Activated CD8-positive, alpha-beta memory T cell treated with anti-CD3 and anti-CD28 coated beads for 4 hours (primary cell): ENCODE measurements at places on chromosomes 7 and 10.

DNA sequence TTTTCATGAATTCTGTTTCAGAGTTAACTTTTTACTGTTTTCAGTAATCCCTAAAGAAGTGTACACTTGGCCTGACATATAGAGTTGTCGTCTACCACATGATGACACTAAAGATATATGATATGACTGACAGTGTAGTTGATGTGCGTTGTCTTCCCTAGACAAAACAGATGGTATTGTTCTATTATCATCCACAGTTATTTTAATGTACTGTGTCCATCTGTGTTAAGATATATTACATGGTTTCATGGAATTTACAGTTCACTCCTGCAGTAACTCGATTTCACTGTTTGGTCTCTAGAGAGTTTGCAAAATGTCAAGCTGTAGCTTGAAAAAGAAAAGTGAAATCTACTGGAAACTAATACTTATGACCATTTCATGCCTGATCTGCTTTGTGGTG lies 18.1 kb downstream of the FOXP2 start:
- DNase-seq = no peak

GRCh38 chr7:17557251-17557671 lies 258.8 kb downstream of the AHR start:
- no peak for DNase-seq

DNA sequence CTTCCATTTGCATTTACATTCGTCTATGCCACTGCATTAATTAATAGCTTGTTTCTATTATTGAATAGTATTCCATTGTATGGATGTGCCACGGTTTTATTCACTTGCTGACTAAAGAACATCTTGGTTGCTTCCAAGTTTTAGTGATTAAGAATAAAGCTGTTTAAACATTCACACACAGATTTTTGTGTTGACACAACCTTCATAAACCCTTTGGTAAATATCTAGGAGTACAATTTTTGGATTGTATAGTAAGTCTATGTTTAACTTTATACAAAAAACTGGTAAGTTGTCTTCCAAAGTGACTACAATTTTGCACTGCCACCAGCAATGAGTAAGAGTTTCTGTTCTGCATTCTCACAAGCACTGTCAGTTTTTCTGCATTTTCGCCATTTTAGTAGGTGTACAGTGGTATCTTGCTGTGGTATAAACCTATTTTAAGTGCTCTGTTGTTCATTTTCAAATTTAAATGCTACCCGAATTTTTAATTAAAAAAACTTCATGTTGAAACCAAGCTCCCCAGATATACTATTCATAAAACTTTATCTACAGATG lies 121.4 kb downstream of the RNF133 start:
- DNase-seq = no peak

DNA sequence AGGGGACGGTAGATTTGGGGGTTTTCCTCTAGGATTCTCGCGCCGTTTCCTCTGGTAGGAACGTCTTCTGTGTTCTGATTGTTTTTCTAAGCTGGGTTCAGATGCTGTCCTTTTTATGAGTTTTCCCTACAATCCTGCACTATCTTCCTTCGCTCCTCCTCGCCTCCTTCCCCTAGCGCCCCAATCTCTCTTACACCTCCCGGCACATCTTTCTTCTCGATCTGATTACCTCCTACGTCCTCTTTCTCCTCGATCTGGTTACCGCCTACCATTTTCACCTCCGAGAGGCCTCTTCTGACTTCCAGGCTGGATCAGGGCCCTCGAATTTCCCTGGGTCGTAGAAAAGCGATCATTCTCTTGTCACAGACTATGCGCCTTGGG lies 413 bp downstream of the BUD31 start:
- no peak for DNase-seq

GRCh38 chr10:112230325-112230988 lies 46.9 kb upstream of the GPAM start:
- DNase-seq = no peak

GRCh38 chr10:66931340-66931948 lies 5.6 kb downstream of the LRRTM3 start:
- no peak for DNase-seq

- no peak for DNase-seq
These were observed 12.6 kb upstream of the WDFY4 start for GRCh38 chr10:48671914-48672595.

DNA sequence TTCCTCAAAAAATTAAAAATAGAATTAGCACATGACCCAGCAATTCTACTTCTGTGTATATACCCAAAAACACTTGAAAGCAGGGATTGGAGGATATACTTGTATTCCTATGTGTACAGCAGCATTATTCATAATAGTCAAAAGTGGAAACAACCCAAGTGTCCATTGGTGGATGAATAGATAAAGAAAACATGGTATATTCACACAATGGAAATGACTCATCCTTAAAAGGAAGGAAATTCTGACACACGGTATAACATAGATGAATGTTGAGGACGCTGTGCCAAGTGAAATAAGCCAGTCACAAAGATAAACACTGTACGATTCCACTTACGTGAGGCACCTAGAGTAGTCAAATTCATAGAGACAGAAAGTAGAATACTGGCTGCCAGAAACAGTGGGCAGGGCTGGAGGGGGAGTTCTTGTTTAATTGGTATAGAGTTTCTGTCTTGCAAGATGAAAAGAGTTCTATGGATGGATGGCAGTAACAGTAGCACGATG lies 26.6 kb upstream of the KAT6B start:
- DNase-seq = no peak

GRCh38 chr10:97341416-97341815 lies 6.9 kb upstream of the FRAT2 start:
- no peak for DNase-seq

GRCh38 chr10:63738410-63738809 lies 217.2 kb downstream of the REEP3 start:
- no peak for DNase-seq

DNA sequence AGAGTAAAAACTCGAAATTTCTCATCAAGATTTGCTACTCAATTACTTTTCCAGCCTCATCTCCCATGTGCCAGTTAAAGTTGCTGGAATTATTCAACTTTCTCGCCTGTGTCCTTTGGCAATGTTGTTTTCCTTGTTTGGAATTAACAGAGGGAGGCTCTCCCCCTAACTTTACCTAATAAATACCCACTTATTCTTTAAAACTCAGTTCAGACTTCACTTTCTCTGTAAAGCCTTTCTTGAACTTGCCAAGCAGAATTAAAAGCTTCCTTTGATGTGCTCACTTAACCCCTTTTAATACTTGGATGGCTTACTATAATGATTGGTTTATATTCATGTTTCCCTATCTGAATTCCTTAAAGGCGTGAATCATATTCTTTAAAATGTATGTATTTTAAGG lies 104.1 kb downstream of the MKLN1 start:
- DNase-seq = no peak

DNA sequence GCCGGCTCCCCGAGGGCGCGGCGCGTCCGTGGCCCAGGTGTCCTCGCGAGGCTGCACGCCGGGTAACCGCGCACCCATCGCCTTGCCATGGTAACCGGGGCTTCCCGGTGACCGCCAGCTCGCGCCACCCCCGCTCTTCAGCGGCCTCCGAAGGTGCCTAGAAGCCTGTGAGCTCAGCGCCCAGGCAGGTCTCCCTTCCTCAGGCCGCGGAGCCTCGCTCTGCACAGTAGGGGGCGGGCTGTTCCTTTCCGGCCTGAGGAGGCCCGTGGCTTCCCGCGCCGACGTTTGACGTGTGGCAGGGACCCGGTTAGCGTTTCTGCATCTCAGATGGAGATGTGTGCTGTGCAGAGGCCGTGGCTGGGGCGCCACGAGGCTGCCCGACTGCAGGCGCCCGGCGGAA lies 117.1 kb downstream of the DYNC2I1 start:
- DNase-seq = no peak

DNA sequence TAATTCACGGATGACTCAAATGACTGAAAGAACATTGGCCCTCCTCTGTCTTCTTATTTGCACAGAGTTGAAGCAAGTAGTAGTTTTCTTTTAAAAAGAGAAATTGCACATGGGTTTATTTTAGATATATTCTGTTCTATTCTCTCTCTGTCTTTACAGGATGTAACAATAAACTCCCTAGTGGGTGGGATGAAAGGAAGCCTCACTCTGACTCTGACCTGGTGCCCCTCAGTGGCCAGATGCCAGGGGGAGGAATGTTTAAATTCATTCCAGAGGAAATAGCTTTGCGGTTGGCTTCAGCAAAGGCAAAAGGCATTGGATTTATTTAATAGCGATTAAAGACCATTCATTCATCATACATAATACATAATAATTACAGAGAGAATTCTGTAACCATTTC lies 156.4 kb upstream of the MTPN start:
- no peak for DNase-seq

DNA sequence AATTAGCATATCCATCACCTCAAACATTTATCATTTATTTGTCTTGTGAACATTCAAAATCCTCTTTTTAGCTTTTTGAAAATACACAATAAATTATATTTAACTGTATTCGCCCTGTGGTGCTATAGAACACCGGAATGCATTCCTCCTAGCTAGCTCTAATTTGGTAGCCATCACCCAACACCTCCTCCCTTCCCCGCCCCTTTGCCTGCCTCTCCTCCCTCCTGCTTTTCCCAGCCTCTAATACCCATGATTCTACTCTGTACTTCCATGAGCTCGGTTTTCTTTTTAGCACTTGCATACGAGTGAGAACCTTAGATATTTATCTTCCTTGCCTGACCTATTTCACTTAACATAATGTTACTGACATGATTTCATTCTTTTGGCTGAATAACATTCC lies 80.1 kb downstream of the ANKRD26 start:
- no peak for DNase-seq

- no peak for DNase-seq
These were observed 885.0 kb upstream of the LRRN3 start for GRCh38 chr7:110205899-110206298.

DNA sequence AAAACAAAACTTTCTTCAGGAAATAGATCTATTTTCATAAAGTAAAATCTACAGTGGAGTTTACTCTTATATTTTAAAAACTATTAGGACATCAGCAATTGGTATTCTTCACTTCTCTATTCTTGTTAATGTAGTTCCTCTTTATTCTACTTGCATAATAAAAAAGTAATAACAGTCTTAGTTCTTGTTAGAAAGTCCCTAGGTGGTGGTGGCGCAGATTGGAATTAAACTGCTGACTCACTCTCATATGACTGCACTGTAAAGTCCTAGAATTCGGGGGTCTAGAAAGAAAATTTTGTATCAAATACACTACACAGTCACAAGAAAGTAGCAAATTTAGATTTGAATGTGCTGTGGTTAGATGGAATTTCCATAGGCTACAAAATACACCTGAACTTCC lies 44.6 kb upstream of the TES start:
- DNase-seq = no peak

- DNase-seq = no peak
These were observed 167.9 kb downstream of the CUX1 start for GRCh38 chr7:101985057-101985902.

DNA sequence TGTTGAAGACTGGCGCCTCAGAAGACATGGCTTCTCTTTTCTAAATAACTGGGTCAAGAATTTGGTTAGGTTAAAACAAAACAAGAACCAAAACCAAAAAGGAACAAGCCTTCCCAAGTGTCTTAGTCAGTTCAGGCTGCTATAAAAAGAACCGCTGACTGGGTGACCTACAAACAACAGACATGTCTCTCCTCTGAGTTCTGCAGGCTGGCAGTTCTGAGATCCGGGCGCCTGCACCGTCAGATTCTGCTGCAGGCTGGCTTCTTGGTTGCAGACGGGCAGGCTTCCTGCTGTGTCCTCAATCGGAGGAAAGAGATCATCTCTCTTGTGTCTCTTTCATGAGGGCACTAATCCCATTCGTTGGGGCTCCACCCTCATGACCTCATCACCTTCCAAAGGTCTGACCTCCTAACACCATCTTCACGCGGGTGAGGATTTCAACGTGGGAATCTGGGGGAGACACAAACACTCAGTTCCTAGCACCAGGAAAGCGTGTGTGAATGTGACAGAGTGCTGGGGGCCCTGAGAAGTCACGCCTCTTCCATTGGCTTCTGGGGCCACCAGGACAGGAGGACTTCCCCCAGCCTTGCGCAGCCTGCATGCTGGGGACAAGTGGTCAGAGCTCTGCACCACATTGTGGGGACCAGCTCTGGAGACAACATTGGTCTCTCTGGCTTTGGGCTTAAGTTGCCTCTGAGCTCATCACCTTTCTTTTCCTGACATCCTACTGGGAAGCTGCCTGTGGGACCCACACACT lies 63.1 kb downstream of the ASB13 start:
- DNase-seq = no peak

DNA sequence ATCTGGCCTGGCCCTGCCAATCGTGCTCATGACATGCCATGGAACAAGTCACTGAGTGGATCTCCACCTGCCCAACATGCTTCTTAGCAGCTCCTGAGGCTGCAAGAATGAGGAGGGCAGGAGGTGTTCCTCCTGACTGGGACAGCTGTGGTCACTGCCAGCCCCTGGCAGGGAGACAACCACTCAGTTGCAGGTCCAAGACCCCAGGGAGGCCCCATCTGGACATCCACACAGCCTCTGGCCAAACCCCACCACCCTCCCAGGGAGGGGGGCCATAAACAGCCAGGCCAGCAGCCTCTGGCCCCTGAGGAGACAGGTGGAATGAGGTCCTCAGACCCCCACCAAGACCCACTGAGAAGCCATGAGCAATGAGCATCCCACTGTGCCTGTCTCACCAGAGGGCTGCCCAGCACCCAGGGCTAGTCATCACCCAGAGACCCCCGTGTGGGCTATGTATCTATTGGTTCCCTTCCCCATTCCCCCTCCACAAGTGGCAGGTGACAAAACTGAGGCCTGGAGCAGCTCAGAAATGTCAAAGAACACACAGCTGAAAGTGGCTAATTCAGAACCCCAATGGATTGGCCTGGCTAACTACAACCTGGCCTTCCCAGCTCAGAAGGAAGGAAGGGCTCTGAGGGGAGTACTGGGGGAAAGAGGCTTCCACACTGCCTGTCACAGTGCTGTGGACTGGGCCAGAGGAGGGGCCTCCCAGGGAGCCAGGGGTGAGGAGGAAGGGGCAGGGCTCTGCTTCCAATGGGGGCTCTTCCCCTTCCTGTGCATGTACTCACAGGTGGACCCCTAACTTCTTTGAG lies 3.0 kb downstream of the GPRIN2 start:
- no peak for DNase-seq

DNA sequence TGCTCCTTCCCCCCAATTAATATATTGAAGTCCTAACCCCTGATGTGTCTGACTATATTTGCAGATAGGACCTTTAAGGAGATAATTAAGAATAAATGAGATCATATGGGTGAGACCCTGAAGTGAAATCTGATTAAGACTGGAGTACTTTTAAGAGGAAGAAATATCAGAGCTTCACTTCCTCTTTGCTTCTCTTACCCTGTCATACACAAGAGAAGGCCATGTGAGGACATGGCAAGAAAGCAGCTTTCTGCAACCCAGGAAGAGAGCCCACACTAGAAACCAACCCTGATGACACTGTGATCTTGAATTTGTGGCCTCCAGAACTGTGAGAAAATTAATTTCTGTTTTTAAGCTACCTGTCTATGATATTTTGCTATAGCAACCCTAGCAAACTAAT lies 44.2 kb downstream of the JMJD1C start:
- no peak for DNase-seq

- no peak for DNase-seq
These were observed 190.0 kb downstream of the RAPGEF5 start for GRCh38 chr7:22166928-22167327.

GRCh38 chr7:147245274-147245673 lies 1128.7 kb downstream of the CNTNAP2 start:
- DNase-seq = no peak

GRCh38 chr10:51708609-51709008 lies 9.2 kb upstream of the CSTF2T start:
- no peak for DNase-seq
